ENCODE measurements at places on chromosomes 12 and 14.

GRCh38 chr14:39432619-39433451, 602 bp upstream of the FBXO33 start:
- DNase-seq, result peak; percentile 38

- DNase-seq, result no peak
These were observed 65.3 kb upstream of the TMEM233 start for GRCh38 chr12:119528241-119528640.

- DNase-seq, result no peak
These were observed 63.8 kb downstream of the PTGER2 start for GRCh38 chr14:52377940-52378339.

DNA sequence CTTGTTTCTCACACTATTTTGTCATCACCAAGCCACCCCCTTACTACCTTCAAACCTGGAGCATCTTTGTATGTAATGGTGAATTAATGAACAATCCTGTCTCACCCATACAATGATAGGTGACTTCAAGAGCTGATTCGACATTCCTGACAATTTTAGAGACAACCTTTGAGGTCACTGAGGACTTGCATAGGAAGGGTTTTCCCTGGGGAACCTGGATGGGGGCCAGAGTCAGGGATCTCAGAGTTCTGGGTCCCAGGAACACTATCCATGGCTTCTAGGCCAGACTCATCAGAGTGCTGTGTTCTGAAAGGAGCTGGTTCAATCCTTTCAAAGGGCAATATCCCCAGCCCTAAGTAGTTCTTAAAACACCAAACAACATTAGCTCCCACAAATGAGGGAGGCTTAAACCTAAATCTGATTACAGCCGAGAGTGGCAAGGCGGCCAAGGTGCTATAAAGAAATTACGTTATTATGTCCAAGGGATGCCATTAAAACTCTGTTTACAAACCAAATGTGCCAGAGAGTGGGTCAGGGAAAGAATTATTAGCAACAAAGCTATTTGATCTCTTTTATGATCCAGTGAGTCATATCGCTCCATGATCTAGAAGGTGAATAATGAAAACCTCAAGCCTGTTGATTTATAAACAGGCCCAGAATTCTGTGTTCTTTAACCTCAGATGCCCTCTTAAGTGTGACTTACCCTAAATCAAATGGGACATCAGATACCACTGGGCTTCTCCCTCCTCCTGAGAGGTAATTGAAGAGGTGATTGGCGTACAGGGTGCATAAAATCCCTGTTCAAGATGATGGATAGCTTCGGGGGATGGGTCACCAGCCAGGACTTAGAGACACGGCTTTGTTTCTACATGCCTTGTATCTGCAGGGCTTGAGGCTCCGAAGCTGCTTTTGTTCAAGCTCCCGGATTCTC, 230.2 kb upstream of the TBX3 start:
- DNase-seq, result no peak

DNA sequence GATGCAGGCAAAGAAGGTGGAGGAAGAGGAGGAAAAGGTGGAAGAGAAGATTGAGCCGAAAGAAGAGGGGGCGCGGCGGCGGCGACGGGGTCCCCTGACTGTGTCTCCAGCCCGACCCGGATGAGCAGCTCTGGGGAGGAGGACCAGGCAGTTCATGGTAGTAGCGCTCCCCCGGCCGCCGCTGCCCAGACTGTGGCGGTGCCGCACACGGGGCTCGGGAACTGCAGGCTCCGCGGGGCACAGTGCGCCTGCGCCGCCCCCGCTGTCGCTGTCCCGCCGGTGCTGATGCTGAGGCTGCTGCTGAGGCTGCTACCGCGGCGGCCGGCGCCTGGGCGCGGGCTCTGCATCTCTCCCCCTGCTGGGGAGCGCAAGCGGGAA, at the start of gene KCNH5:
Gene KCNH5, minus strand, starts transcription at position 225 of the 378 bp plus-strand sequence. CDS start 272 bp downstream, outside the sequence.
- peak; percentile 34 for DNase-seq

- no peak for DNase-seq
These were observed 90.0 kb downstream of the RIN3 start for GRCh38 chr14:92603309-92604242.

- no peak for DNase-seq
These were observed 273.9 kb downstream of the BTG1 start for GRCh38 chr12:91871751-91872150.

DNA sequence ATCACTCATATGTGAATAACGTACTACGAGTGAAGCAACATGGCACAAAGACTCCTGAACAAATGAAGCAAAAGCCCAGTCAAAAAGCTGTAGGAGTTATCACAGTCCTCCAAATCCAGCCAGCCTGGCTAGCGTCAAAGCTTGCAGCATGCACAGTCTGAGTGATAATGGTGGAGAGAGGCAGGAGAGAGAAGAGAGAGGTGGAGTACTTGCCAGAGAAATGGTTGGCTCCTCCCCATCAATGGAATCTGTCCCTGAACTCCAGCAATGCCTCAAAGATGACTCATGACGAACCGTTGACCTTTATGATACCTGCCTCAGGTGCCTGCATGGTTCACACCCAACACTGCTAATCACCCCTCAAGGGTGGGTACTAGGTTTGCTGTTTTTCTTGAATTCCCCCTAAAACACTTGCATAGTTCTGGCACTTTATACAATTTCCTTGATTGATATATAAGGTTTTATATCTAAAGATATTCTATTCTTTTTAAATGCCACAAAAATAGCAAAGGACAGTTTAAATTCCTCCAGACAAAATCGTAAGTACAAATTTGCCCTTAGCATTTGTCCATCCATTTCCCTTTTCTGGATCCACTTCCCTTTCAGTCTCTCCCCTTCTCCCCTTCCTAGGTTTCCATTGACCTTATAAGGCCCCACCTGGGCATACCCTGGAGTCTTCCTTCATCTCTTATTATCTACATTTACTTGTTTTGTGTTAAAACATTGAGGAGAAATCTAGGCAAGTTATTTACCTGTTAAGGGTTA, 10.2 kb downstream of the ARHGDIB start:
- no peak for DNase-seq

DNA sequence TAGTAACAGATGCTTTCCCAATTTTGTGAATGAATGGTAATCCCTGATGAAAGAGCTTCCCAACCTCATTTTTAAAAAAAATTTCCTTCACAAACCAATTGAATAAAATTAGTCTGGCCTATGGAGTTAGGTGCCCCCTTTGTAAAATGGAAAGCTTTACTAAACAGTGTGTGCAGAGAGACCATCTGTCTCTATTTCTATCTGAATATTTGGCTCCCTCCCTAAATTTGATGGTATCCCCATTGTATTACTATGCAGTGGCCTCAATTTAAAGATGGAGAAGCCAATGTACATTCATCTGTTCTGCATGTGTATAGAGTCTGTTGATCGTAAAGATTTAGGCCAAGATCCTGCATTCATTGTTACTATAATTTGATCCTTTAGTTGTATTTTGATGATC, 397.7 kb upstream of the RGS6 start:
- no peak for DNase-seq

DNA sequence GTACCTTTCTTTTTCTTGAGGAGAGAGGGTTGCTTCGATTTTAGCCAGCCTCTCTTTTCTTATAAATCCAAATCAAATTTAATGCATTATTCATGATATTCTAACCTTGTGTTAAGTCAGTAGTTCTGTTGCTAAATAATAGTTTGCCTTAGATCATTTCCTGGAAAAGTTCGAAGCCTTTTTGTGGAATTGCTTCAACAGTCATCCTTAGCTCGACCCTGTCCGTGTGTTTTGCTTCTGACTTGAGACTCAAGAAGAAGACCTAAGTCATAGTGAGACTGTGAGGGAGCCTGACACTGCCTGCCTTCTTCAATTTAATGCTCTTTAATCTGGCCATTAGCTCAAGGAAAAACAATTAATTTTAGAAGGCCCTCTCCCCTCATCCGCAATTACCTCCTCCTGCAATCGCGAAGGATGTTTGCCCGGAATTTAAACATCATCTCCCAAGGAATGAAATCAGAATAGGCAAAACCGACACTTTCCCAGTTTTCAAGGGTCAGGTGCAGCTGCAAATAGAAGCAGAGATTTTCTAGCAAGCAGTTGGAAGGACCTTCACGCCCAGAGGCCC, 453 bp upstream of the SLC4A8 start:
- no peak for DNase-seq

DNA sequence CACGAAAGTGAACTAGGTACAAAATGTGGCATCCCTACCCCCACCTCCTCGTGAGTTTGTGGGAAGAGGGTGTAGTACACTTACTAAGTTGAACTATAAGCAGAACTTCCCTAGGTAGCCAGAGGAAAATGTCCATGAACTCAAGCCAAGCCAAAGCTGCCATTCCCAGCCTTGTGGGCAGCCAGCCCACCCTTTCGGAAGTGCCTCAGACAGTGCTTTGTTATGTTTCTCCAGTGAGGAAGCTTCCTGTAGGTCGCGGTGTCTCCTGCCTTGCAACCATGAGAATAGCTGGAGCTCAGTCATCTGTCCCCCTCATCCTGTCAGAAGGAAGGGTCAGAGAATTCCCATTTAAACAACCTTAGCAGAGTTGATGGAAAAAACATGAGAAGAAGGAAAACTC, 266.9 kb downstream of the DUSP6 start:
- peak; percentile 93 for DNase-seq

DNA sequence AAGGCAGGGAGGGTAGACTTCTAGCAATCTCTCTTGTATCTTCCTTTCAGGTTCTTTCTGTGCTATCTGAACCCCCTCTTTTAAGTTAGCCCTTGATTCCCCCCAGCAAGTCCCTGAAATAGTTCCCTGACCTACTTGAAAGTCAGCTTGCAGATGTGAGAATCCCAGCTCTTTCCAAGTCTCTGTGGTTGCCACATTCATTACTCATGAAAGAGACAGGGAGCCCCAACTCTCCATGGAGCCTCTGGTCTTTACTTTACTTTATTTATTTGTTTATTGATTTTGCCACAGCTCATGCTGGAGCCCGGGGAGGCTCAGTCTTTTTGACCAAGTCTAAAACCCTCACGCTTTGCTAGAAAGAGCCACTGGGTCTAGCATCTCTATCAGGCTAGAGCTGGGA, 193.6 kb upstream of the FAR2 start:
- no peak for DNase-seq

DNA sequence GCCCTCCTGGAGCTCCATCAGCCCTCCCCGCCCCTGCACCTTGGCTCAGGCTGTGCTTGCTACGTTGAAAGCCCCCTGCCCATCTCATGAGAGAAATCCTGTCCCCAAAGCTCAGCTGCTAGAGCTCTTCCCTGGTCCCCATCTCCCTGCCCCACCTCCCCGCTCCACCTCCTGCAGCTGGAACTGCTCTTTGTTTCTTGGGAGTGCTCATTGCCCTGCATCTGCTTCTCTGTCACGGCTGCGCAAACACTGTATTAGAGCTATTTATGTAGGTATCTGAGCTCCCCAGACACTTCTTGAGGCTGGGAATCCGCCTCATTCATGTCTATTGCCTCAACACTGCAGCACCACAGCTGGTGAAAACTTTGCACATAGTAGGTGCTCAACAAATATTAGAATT, 32.8 kb upstream of the PRIMA1 start:
- DNase-seq, result no peak

GRCh38 chr12:104055686-104056388, 5.8 kb upstream of the GLT8D2 start:
- no peak for DNase-seq

GRCh38 chr12:123715195-123715594, 3.0 kb downstream of the ATP6V0A2 start:
- no peak for DNase-seq

GRCh38 chr12:101962486-101962885, 85.1 kb downstream of the DRAM1 start:
- no peak for DNase-seq

- no peak for DNase-seq
These were observed 36.5 kb downstream of the SSH1 start for GRCh38 chr12:108820707-108821406.

- no peak for DNase-seq
These were observed 17.4 kb downstream of the PAWR start for GRCh38 chr12:79673354-79673753.

- DNase-seq, result no peak
These were observed 155.6 kb downstream of the CAND1 start for GRCh38 chr12:67424784-67425183.

DNA sequence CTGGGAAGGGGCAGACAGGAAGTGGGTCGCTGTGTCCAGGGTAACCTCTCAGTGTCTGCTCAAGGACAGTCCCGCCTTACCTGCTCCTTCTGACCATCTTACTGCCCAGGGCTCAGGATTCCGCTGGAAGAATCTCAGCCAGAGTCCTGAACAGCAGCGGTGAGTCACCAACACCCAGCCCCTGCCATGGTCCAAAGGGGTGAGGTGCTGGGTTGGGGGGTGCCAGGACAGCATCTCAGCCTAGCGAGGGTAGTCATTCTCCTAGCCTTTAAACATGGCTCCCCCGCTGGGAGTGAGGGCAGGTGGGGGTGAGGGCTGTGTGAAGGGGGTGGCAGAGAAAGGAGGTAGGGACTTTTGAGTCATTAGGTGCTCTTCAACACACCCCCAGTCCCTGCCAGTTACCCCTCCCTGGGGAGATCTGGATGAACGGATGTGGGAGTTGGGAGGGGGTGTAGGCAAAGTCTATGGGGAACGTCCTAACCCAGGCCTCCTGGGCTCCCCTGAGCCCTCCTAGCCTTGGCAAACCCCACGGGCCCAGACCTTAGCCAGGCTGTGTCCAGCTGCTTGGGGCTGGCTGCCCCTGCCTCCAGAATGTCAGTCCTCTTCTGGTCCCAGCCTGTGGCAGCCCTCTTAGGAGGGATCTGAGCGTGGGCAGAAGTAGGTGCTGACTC, 2.5 kb downstream of the TAMALIN start:
- DNase-seq, result no peak

DNA sequence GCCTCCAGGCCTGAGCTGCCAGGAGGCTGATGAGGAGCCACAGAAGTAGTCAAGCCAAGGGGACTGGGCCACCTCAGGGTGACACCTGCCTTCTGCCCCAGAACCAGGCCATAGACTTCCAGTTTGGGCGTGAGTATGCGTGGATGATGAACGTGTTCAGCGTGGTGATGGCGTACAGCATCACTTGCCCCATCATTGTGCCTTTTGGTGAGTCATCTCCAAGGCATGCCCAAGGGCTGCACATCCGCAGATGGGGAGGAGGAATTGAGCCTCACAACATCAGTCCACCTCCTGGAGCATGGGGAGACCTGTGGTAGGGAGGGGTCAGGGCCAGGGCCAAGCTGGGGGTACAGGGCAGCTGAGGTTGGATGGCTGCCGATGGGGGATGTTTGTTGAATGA, 22.3 kb downstream of the NGB start:
- no peak for DNase-seq

- no peak for DNase-seq
These were observed 18.7 kb downstream of the DUSP16 start for GRCh38 chr12:12543959-12544358.
